ENCODE measurements at places on chromosomes 3 and 15.

DNA sequence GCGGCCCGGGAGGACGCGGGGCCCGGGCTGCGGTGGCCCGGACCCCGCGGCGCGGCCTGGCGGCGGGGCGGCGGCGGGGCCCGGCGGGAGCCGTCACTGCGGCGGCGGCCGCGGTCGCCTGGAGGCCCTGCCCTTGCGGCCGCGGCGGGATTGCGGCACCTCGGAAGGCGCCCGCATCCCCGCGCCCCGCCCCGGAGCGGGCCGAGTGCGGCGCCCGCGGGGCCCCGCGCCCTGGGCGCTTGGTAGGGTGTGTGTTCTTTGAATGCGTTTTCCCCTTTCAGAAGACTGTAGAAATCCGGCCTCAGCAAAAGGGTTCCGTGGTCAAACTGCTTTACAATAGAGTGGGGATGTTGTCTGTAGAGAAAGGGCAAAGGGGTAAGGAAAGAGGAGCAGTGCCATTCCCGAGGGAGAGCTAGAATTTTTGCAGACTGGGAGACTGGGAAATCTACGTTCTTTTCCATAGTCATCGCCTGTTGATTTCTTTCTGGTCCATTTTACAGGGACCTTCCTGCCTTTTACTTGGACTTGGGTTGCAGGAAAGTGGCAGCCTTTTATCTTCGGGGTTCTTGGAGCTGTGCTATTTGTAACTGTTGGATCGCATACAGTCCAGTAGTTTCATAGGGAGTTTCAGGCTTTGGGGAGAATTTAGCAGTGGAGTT lies 630 bp downstream of the SNRK start:
- DNase-seq = peak; percentile 16

- DNase-seq = no peak
Observed at GRCh38 chr3:49812916-49813496, 747 bp downstream of the UBA7 start.

DNA sequence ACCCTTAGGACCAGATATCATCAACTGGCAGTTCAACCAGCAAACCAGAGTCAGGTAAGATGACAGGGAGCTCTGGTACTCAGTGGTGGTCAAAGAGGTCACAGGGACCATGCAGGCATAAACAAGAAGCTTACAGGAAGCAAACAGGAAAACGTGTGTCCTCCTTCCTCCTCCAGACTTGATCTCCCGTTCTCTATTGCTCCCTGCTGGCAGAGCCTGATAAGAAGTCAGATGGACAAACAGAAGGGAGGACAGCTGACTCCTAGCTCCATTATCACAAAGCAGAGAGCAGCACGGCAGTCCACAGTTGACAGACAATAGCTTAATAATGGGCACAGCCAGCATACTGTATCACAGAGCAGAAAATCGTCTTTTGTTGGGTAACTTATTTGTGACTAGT lies 156.5 kb upstream of the SLC2A2 start:
- DNase-seq = peak; percentile 34

DNA sequence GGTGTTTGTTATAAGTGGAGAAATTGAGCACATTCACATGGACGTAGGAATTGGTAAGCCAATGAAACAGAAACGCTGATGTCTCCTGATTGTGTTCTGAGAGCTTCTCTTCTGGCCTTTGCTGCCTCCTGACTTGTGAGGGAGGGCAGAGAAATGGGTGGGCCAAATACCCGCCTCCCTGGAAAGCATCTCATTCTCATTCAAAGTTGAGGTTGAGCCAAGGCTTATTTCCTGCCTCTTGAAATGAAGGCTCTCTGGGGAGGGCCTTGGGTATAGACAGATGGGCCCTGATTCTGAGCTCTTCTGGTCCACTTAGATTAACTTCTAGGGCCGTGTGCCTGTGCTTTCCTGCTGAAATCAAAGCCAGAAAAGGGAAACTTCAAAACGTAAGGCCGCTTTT lies 57.4 kb upstream of the MYZAP start:
- DNase-seq = no peak

GRCh38 chr3:186268616-186269448 lies 93.2 kb downstream of the DGKG start:
- DNase-seq = no peak

GRCh38 chr3:63731866-63732265 lies 79.4 kb downstream of the SNTN start:
- no peak for DNase-seq

- DNase-seq = peak; percentile 66
Observed at GRCh38 chr15:63487076-63487757, 17.2 kb upstream of the USP3 start.

DNA sequence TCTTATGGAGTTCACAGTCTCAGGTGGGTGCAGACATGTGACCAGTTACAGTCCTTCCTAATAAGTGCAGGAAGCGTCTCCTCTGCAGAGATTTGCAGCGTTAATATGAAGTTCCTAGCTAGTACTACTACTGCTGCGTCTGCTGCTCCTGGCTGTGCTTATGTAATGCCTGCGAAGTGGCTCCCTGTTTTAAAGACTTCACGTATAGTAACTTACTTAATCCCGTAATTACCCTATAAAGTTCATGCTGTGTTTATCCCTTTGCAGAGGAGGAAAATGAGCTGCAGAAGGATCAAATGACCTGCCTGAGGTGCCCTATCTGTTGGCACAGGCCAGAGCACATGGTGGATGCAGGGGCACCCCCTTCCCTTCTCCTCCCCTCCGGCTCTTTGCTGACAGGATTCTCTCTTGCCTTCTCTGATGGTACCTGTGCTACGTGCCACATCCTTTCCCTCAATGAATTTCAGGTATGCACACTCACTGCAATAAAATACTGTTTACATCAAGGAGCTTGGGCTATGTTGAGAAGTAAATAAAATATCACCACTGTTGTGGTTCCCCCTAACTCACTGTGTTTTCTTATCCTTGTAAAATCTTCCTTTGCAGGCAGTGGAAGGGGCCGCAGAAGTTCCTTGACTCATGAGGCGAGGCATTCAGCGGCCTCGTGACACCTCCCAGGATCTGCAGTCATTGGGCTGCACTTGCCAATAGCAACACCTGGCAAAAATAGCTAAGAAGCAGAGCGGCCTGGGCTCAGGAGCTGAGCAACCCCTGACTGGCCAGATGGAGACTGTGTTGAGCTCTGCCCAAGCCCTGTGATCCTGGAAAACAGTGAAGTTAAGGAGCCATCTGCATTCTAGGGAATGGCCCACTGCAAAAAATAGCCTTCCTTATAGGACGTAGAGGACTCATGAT lies 188.9 kb upstream of the ATP10A start:
- DNase-seq = no peak

DNA sequence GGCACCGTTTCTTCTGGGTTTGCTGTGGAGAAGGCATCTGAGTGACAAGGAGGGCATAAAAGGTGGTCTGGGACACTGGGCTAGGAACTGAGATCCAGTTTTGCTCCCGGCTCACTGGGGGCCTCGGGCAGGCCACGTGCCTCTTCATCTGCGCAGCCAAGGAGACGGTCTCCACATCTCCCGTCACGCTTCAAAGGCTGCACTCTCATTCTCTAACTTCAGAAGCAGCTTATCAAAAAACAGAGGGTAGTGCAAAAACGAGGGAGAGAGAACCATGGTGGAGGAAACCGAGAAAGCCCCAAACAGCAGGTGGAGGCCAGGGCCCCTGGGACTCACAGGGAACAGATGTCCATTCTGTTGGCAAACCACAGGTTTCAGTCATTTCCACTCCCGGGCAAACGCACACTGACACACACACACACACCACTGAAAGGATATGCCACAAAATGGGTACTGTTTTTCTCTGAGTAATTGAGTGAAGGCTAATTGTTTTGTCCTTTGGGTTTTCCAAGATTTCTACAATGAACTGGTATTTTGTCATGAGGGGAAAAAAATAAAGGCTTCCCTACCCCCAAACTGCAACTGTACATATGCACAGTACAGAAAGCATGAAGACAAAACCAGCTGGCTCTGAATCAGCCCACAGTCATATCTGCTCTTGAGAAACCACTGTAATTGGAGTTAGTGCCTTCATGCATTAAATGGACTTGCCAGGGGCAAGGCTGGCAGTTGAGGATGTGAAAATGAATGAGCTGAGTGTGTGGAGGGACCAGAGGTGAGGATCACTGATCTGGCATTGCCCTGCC lies 71.9 kb downstream of the MGLL start:
- DNase-seq = no peak

DNA sequence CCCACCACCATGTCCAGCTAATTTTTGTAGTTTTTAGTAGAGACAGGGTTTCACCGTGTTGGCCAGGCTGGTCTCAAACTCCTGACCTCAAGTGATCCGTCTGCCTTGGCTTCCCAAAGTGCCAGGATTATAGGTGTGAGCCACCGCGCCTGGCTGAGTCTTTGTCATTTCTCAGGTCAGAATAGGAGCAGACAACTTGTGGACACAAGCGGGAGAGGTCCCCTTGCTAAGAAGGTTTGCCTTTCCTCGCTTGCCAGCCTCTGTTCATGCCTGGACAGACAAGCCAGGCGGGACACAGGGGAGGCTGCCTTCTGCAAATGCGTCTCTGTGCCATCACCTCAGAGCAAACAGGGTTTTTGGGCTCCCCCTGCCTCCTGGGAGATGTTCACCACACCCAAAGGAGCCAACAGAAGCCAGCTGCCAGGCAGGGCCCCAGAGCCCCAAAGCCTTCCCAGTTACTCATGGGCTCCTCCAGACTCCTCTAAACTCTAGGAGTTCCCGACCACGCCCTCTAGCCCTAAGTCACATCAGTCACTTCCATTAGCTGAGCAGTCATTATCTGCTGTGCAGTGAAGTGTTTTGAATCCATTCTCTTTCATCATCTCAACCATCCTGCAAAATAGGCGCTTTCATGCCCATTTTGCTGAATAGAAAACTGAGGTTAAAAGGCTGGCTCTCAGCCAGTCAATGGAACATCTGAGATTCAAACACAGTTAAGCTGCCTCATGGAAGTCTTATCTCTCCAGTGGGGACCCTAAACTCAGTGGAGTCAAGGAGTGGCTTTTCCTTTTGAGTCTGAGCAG lies 245.0 kb downstream of the UACA start:
- no peak for DNase-seq

DNA sequence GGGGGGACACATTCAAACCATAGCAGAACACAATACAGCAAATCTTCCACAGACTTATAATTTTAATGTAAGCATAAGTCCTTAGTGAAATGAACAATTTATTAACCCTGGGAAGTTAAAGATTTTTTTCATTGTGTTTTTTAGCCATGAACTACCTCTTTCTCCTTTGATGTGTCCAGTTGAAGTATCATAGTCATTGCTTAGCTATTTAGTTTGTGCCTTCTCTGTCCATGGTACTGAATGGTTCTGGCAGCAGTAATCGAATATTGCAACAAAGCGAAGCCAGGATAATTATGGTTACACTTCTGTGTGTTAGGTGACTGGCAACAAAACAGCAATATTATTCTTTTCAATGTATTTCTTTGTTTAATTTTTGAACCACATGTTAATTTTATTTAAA lies 403.0 kb upstream of the ONECUT1 start:
- no peak for DNase-seq

GRCh38 chr3:65398953-65399352 lies 639.8 kb downstream of the MAGI1 start:
- DNase-seq = no peak

GRCh38 chr3:172087602-172088580 lies 48.5 kb downstream of the FNDC3B start:
- DNase-seq = no peak

DNA sequence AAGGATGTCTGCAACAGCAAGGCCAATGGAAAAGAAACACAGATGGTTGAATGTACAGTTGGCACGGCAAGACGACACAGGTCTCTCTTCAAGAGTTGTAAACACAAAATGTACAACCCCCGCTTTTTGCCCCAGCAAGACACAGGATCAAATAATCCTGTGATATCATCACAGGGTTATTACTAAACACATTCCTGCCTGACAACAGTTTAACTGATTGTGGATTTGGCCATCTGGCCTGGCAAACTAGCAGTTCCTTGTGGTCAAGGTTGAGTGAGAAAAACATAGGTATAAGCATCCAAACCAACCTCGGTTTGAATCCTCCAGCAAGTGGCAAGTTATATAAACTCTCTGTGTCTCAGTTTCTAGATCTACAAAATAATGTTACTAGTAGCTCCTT lies 23.4 kb downstream of the PARP16 start:
- DNase-seq = no peak

- no peak for DNase-seq
Observed at GRCh38 chr3:81764002-81764401, 2.6 kb upstream of the GBE1 start.

DNA sequence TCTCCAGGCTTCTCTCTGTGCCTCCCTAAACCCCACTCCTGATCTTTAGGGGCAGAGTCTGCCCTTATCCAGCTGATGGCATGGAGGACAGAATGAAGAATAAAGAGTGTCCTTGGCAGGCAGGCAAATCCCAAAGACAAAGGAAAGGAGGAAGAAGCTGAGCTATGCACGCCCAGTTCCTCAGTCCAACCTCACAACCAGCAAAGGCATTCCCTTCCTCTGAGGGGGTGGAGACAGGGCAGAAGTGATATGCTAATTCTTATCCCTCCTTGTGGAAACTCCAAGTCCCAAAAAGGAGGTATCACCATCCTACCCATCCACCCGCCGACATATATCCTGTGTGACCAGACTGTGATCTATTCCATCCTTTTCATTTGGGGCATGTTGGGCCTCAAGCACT lies 10.5 kb upstream of the CCDC54 start:
- DNase-seq = no peak

- no peak for DNase-seq
Observed at GRCh38 chr3:134002306-134002705, 27.4 kb downstream of the SLCO2A1 start.

- no peak for DNase-seq
Observed at GRCh38 chr15:75328493-75329314, 7.2 kb upstream of the COMMD4 start.

- DNase-seq = no peak
Observed at GRCh38 chr3:197482001-197482400, 73.8 kb downstream of the BDH1 start.

- DNase-seq = no peak
Observed at GRCh38 chr15:68389041-68389930, 42.7 kb downstream of the ITGA11 start.

GRCh38 chr3:59813148-59813538 lies 763.3 kb upstream of the CFAP20DC start:
- DNase-seq = no peak

DNA sequence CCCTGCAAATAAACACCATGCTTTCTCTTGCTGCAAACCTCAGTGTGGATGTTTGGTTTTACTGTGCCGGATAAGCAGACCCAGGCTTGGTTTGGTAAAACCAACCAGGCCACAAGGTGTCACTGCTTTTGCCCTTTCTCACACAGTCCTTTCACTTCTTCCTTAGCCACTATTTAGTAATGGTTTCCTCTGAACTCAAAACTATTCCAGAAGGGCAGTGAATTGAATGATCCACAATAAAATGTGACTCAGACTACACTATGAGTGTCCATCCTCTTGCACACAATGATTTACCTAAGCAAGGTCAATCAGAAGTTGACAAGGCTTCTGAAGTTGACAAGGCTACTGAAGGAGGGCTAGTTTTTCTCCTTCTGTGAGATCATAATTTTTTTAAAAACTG lies 552.4 kb upstream of the CCDC54 start:
- no peak for DNase-seq
